ENCODE measurements at places on chromosomes 5 and 9.

- H3K4me3 ChIP-seq: no peak overlapping the region
- peaks cover 15% of the 10 kb centered on the region for H3K36me3 ChIP-seq
- no peak for DNase-seq
- H3K27me3 ChIP-seq: no peaks in the 10 kb centered on the region
- H3K27ac ChIP-seq: no peak overlapping the region
Observed at GRCh38 chr9:92853716-92854115, 24.1 kb downstream of the ZNF484 start.

DNA sequence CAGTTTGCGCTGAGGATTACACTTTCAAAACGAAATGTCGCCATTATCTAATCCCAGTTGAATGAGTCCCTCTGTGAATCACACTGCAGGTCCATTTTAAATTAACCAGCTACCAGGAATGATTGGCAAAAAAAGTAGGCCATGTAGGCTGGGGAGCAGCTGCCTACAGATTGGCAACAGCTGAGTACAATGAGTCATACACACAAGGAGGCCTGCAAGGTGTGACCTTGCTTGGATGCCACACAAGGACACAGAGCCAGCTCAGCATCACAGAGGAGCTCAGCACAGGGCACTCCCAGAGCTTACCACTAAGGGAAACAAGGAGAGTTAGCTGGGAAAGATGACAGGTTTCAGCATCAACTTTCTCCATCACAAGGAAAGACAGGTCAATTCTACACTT lies 12.9 kb downstream of the HAVCR1 start:
- no peaks in the 10 kb centered on the region for H3K36me3 ChIP-seq
- no peaks in the 10 kb centered on the region for H3K27me3 ChIP-seq
- H3K27ac ChIP-seq: no peak overlapping the region
- DNase-seq: no peak

DNA sequence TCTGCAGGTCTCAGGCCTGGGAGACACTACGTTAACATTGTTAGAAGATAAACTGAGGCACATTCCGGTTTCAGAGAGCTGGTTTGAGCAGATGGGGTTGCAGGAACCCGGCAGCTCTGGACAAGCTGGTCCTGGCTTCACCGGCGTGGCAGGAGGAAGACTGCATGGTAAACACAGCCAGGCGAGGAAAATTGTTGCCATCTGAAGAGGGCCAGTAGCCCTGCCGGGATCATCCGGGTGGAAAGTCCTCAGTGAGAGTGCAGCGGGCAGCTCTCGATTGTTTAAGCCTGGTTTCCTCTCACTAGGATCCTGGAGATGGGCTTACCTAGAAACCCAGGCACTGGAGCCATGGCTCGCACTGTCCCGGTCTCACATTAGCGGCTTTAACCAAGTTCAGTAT lies 226.9 kb downstream of the IRX2 start:
- no peaks in the 10 kb centered on the region for H3K27me3 ChIP-seq
- no peaks in the 10 kb centered on the region for H3K36me3 ChIP-seq
- H3K4me3 ChIP-seq: no peak overlapping the region
- no peak for DNase-seq

DNA sequence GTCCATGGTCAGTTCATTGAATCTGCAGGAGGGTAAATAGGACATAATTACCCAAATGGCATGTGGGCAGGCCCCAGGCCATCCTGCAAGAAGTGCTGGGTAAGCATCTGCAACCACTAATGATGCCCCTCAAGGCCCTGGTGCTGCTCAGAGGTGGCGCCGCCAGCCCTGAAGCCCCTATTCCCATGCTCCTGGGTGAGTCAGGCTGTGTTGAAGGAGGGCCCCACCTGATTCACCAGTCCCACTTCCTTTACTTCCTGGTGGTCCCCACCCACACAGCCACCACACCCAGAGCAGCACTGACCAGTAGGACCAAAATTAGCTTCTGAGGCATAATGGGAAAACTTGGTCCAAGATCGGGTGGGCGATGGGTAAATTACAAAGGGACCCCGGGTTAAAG lies 120.4 kb upstream of the SPRY4 start:
- no peak overlapping the region for H3K4me3 ChIP-seq
- no peak overlapping the region for H3K27ac ChIP-seq
- peaks cover 2% of the 10 kb centered on the region for H3K36me3 ChIP-seq
- H3K27me3 ChIP-seq: no peaks in the 10 kb centered on the region
- DNase-seq: no peak

DNA sequence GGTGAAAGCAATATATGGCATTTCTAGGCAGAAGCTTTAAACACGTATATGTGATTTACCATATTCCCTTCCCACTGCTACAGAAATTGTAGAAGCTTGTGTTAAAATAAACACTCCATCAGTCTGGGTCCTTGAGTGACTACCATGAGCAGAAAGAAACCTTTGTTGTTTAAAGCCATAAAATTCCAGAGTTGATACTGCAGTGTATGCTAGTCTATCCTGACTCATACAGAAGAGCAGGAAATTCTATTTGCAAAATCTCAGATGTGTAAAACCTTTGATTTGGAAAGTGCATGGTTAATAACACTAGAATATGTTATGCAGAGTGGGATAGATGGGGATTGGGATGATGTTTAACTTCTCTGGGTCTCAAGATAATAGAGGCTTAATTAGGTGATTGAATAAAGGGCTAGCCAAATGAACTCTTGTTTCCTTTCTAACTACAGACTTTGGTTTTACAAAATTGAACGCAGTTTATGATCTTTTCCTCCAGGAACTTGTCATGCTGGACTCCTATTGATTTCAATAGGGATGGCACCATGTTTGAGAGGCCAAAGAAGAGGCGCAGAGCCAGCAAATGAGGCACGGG lies 282.7 kb upstream of the VLDLR start:
- H3K4me3 ChIP-seq: no peak overlapping the region
- peaks cover 13% of the 10 kb centered on the region for H3K27me3 ChIP-seq
- H3K4me1 ChIP-seq: no peaks in the 10 kb centered on the region
- no peak overlapping the region for H3K27ac ChIP-seq
- DNase-seq: no peak
- H3K36me3 ChIP-seq: no peaks in the 10 kb centered on the region

GRCh38 chr9:88173378-88173999 lies 35.2 kb upstream of the SPATA31C2 start:
- H3K4me1 ChIP-seq: peaks cover 1% of the 10 kb centered on the region
- peaks cover 11% of the 10 kb centered on the region for H3K27me3 ChIP-seq
- no peak overlapping the region for H3K4me3 ChIP-seq
- H3K27ac ChIP-seq: no peak overlapping the region

- no peaks in the 10 kb centered on the region for H3K27me3 ChIP-seq
- peaks cover 70% of the 10 kb centered on the region for H3K4me1 ChIP-seq
- H3K4me3 ChIP-seq: peak overlapping the region; percentile 28
Observed at GRCh38 chr5:62314213-62314830, 8.3 kb downstream of the KIF2A start.

GRCh38 chr5:6847870-6848269 lies 134.6 kb downstream of the TENT4A start:
- peak overlapping the region; percentile 56 for H3K4me3 ChIP-seq
- H3K36me3 ChIP-seq: no peaks in the 10 kb centered on the region
- peaks cover 7% of the 10 kb centered on the region for H3K4me1 ChIP-seq
- H3K27me3 ChIP-seq: peaks cover 19% of the 10 kb centered on the region

DNA sequence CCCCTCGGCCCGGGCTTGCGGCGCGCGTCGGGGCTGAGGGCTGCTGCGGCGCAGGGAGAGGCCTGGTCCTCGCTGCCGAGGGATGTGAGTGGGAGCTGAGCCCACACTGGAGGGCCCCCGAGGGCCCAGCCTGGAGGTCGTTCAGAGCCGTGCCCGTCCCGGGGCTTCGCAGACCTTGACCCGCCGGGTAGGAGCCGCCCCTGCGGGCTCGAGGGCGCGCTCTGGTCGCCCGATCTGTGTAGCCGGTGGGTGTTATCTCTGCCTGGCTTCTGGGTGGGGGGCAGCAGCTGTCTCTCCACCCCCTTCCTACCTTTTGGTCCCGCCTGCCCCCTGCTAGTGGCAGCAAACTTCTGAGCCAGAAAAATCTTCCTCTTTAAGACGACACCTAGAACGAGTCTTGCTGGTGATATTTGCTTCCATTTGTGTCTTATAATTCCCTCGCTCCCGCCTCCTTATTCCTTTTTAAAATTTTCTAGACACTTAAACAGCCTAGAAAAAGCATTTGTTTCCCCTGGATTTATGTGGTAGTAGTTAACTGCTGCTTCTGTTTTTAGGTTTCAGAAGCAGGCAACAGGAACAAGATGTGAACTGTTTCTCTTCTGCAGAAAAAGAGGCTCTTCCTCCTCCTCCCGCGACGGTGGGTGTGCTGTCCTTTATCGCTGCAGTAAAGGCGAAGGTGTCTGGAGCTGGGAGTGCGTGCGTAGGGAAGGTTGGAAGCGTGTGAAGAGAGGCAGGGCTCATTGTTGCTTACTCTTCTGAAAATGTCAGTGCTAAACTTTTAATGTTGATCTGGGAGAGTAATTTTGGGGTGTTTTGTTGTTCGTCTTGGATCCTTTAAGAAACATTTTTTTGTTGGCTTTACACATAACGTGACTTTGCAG lies 554 bp downstream of the JAK2 start:
- H3K4me1 ChIP-seq: peaks cover 23% of the 10 kb centered on the region
- DNase-seq: peak; percentile 13
- peaks cover 3% of the 10 kb centered on the region for H3K36me3 ChIP-seq

DNA sequence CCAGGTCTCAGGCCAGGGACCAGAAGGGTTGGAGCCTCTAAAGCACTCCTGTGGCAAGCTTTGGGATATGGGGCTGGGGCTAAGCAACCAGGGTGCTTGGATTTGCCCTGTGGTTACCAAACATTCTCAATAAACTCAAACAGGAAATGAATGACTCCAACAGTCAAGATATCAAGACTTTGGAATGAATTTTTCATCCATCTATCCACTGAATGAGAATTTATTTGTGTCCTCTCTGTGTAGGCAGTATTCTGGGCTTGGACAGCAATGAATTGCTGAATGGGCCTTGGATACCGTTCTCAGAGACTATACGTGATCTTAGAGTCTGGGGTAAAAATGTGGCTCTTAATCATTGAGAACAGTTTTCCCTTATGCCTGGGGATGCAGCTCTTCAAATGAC lies 212.5 kb downstream of the DAB2IP start:
- H3K27ac ChIP-seq: no peak overlapping the region
- no peaks in the 10 kb centered on the region for H3K4me1 ChIP-seq
- H3K36me3 ChIP-seq: no peaks in the 10 kb centered on the region
- DNase-seq: no peak
- H3K27me3 ChIP-seq: no peaks in the 10 kb centered on the region

- no peak for DNase-seq
- no peaks in the 10 kb centered on the region for H3K4me1 ChIP-seq
- no peak overlapping the region for H3K4me3 ChIP-seq
- no peak overlapping the region for H3K27ac ChIP-seq
Observed at GRCh38 chr9:116877072-116877471, 190.0 kb downstream of the TRIM32 start.

GRCh38 chr9:126965077-126965476 lies 50.5 kb downstream of the RALGPS1 start:
- peaks cover 12% of the 10 kb centered on the region for H3K4me1 ChIP-seq
- no peak overlapping the region for H3K4me3 ChIP-seq
- no peak overlapping the region for H3K27ac ChIP-seq

DNA sequence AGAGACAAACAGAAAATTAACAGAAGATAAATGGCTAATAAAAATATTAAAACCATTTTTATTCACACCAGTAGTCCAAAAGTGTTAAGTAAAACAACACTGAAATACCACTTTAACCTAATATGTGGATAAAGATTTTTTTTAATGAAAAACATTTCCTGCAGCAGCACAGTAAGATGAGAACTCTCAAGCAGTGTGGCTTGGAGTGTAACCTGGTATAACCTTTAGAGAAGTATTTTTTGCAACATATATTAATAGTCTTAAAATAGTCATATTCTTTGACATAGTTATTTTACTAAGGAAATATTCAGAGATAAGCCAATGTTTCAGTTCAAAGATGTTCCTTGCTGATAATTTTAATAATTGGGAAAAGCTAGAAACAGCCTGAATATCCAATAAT lies 644.4 kb downstream of the PDE4D start:
- H3K4me3 ChIP-seq: no peak overlapping the region
- DNase-seq: no peak
- no peaks in the 10 kb centered on the region for H3K4me1 ChIP-seq
- H3K36me3 ChIP-seq: no peaks in the 10 kb centered on the region

- peaks cover 2% of the 10 kb centered on the region for H3K4me1 ChIP-seq
- no peak overlapping the region for H3K4me3 ChIP-seq
- H3K27ac ChIP-seq: no peak overlapping the region
Observed at GRCh38 chr9:15154677-15155076, 152.3 kb downstream of the TTC39B start.

- H3K4me3 ChIP-seq: no peak overlapping the region
- H3K27me3 ChIP-seq: no peaks in the 10 kb centered on the region
- DNase-seq: no peak
Observed at GRCh38 chr5:158406884-158407823, 548.2 kb upstream of the CLINT1 start.

DNA sequence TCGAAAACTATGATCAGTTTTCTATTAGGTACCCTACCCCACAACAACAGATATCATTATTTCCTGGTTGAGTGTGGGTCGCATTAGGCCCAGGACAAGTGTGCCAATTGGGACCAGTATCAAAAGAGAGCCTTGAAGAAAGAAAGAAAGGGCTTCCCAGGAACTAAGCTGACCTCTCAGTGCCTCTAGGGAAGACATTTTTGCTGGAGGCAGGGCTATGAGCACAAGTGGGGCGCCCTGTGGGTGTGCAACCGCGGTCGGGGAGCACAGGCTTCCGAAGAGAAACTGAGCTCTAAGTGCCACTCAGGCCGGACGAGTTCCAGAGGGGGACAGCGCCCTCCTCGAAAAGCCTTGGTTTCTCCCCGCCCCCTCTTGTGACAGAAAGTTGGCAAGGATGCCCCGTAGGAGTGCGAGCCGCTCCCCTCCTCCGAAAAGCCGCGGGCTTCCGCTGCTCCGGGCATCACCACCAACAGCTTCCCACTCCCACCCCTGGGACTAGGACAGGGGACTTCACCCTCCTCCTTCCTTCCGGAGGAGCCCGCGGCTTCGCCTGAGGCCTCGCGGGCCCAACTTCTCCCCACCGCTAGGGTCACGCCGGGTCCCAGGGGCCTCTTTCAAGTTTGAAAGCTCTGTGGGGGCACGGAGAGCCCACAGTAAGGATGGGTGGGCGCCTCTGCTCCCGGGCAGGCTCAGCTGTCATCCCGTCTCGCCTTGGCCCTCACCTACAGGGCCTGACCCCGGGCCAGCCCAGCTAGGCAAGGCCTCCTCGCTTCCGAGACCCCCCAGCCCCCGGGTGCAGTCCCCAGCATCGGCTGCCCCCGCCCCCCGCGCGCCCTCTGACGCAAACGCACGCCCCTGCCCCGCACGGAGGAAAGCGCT lies 2.0 kb downstream of the NR2F1-AS1 start:
- peaks cover 4% of the 10 kb centered on the region for H3K36me3 ChIP-seq
- H3K27ac ChIP-seq: no peak overlapping the region
- peaks cover 58% of the 10 kb centered on the region for H3K27me3 ChIP-seq
- H3K4me1 ChIP-seq: peaks cover 16% of the 10 kb centered on the region

- H3K4me1 ChIP-seq: no peaks in the 10 kb centered on the region
- H3K27ac ChIP-seq: no peak overlapping the region
Observed at GRCh38 chr9:125462861-125463291, 201.2 kb downstream of the GAPVD1 start.

DNA sequence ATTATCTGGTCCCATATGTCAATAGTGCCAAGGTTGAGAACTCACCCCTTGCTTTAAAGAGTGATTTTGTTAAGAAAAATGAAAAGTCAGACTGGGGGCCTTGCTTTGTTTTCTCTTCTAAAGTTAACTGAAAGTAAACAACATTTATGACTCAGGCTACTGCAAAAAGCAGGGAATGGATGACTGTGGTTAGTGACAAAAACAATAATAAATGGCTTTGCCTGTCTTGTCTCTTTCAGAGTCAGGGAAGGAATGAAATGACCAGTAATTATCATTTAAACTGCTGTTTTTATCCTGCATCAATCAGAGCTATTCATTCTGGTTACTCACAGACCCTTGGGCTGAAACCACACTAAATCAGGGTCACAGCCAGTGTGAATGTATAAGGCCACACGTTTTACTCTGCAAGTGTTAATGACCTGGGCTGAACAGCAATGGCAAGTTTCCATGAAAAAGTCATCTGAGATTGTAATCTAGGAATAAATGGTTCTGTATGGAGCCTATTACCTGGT lies 112.2 kb downstream of the ZNF608 start:
- H3K4me3 ChIP-seq: no peak overlapping the region
- H3K4me1 ChIP-seq: no peaks in the 10 kb centered on the region
- no peak overlapping the region for H3K27ac ChIP-seq

All from T-helper 17 cell (primary cell).